ENCODE measurements at places on chromosomes 3 and 15.

DNA sequence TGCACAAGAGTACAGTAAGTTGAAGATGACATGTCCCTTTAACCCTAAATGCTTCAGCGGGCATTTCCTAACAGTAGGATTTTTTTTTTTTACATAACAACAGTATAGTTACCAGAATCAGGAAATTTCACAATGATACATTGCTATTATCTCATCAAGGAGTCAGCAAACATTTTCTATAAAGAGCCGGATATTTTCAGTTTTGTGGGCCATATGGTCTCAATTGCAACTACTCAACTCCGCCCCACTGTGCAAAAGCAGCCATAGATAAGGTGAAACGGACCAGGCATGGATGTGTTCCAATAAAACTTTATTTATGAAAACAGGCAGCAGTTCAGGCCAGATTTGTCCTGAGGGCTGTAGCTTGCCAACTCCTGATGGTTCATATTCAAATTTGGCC lies 130.6 kb downstream of the SMAD6 start:
- H3K27ac ChIP-seq = no peak overlapping the region
- no peaks in the 10 kb centered on the region for H3K36me3 ChIP-seq
- peak; percentile 56 for DNase-seq
- H3K27me3 ChIP-seq = no peaks in the 10 kb centered on the region

DNA sequence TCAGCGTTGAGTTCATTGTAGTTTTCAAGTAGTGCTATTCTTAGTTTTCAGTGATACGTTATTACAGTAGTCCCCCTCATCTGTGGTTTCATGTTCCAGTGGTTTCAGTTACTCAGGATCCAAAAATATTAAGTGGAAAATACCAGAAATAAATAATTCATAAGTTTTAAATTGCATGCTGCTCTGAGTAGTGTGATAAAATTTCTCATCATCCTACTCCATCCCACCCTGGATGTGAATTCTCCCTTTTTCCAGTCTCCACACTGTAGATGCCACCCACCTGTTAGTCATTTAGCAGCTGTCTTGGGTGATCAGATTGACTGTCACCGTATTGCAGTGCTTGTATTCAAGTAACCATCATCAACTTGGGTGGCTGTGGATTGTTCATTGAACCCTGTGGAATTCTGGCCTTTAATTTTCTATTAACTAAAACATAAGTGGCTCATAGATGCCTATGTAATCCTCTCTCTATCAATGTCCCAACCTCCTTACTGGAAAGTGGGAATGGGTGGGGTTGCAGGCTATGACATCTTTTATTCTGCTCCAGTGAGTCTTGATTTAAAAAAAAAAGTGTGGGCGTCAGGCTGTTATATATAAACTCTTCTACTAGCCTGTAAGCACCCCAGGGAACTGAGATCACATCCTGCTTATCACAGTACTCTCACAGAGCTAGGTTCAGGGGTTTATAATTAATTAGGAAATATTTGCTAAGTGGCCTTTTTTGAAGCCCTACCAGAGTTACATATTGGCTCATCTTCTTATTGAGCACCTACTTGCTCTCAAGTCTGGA lies 97.5 kb downstream of the CFAP20DC start:
- H3K36me3 ChIP-seq = no peaks in the 10 kb centered on the region
- H3K27ac ChIP-seq = no peak overlapping the region
- no peaks in the 10 kb centered on the region for H3K27me3 ChIP-seq

- H3K27ac ChIP-seq = no peak overlapping the region
- no peak for DNase-seq
- H3K27me3 ChIP-seq = no peaks in the 10 kb centered on the region
- no peaks in the 10 kb centered on the region for H3K36me3 ChIP-seq
- no peaks in the 10 kb centered on the region for H3K4me1 ChIP-seq
- no peak overlapping the region for H3K4me3 ChIP-seq
Observed at GRCh38 chr3:101243285-101244211, 76.8 kb downstream of the IMPG2 start.

- no peak overlapping the region for H3K27ac ChIP-seq
- H3K4me1 ChIP-seq = no peaks in the 10 kb centered on the region
- H3K4me3 ChIP-seq = peak overlapping the region; percentile 24
- H3K27me3 ChIP-seq = no peaks in the 10 kb centered on the region
- DNase-seq = peak; percentile 7
Observed at GRCh38 chr3:109336291-109336861, 970 bp downstream of the DPPA4 start.

DNA sequence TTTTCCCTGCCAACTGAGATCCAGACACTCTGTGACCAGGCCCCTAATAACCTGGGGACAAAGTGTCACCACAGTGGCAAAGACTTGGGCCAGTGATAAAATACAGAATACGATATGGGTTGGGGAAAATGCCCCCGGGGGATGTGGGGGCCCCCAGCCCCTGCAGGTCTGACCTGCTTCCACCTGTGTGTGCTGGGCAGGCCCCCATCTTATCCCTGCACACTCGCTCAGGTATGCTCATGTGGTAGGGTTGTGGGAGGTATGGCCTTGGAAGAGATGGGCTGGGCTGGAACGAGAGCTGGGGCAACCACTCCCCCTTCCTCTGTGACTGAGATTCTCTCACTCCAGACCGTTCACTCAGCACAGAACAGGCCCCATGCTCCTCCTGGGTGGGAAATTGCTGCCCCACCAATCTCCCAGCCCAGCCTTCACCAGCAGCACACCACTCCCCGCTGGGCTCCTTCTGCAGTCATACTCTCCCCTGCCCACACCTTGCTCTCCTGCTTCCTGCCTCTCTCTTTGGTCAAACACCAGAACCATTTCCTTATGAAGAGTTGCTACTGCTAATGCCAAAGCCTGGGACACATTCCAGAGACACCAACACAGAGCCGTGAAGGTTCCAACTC lies 9.6 kb upstream of the CPEB1 start:
- H3K36me3 ChIP-seq = no peaks in the 10 kb centered on the region
- no peak overlapping the region for H3K4me3 ChIP-seq
- no peak for DNase-seq

- H3K27me3 ChIP-seq = no peaks in the 10 kb centered on the region
- no peak overlapping the region for H3K27ac ChIP-seq
- H3K4me1 ChIP-seq = peaks cover 8% of the 10 kb centered on the region
- no peaks in the 10 kb centered on the region for H3K36me3 ChIP-seq
- DNase-seq = peak; percentile 28
Observed at GRCh38 chr3:5136211-5136918, 14.3 kb downstream of the ARL8B start.

GRCh38 chr15:71279757-71280141 lies 164.5 kb downstream of the THSD4 start:
- H3K27ac ChIP-seq = peak overlapping the region; percentile 45
- no peak overlapping the region for H3K4me3 ChIP-seq
- no peak for DNase-seq
- H3K4me1 ChIP-seq = peaks cover 43% of the 10 kb centered on the region

- no peak overlapping the region for H3K4me3 ChIP-seq
- no peaks in the 10 kb centered on the region for H3K4me1 ChIP-seq
- H3K27me3 ChIP-seq = peaks cover 3% of the 10 kb centered on the region
- H3K27ac ChIP-seq = no peak overlapping the region
- DNase-seq = no peak
- no peaks in the 10 kb centered on the region for H3K36me3 ChIP-seq
Observed at GRCh38 chr3:182692021-182692420, 101.3 kb upstream of the ATP11B start.

DNA sequence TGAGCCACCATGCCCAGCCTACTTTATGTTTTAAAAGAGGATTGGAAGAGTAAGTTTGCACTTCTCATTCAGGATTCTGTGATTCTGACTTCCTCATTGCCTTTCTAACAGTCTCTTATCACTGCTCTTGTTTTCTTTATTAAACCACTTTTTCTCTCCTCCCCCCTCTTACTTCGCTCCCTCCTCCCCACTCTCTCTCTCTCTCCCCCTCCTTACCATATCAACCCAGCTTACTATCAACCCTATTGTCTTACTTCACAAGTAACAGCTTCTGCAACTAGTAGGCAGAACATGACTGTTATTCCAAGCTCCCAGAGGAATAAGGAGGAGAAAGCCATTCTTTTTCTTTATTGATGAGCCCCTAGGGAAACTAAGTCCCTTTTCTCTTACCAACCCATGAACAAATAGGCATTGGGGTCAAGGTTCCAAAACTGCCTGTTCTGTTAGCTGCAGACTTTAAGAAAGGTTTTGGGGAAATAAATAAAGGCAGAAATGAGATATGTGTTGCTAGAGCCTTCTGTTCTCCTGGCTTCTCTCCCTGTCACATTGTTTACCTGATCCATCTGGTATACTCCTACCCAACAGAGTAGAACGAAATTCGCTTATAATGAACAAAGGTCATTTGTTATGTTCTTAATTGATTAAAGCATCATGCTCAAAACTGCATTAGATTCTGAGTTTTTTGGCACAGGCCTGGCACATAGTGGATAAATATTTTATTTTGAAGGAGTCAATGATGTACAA lies 56.4 kb upstream of the RASGRP1 start:
- H3K27ac ChIP-seq = no peak overlapping the region
- H3K36me3 ChIP-seq = no peaks in the 10 kb centered on the region
- H3K27me3 ChIP-seq = peaks cover 50% of the 10 kb centered on the region
- H3K4me1 ChIP-seq = no peaks in the 10 kb centered on the region

DNA sequence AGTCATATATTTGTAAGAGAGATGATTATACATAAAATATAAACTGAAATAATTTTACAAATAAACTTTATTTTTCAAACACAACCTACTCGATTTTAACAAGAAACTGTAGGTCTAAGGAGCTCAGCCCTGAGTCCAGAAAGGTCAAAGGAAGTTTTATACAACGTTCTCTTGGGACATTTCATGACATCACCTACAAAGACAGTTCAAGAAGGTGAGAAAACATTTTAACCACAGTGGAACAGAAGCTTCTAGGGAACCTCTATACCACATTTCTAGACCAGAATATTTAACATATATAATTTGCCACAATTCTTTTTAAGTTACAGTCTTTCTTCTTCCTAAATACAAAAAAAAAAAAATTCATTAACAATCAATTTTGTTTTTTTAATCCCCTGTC lies 40.1 kb downstream of the CBLB start:
- no peak overlapping the region for H3K27ac ChIP-seq
- DNase-seq = no peak

DNA sequence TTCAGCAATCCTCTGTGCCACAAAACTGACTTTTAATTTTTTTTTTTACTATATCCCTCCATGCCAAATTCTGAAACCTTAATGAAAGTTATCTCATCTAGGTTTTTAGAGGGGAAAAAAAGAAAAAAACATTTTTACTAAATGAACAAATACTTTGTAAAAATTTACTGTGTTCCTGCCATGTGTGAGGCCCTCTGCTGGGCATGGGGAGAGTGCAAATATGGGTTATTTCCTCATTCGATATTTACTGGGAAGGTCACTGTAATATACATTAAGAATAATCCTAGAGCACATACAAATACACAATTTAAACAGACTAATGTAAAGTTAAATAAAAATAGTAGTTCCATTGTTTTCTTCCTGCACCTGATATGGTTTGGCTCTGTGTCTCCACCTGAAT lies 215.0 kb downstream of the GRM7 start:
- no peaks in the 10 kb centered on the region for H3K27me3 ChIP-seq
- H3K4me1 ChIP-seq = no peaks in the 10 kb centered on the region
- H3K36me3 ChIP-seq = no peaks in the 10 kb centered on the region
- no peak overlapping the region for H3K4me3 ChIP-seq
- DNase-seq = no peak

GRCh38 chr3:23254282-23254681 lies 51.2 kb downstream of the UBE2E2 start:
- no peaks in the 10 kb centered on the region for H3K27me3 ChIP-seq
- H3K4me1 ChIP-seq = no peaks in the 10 kb centered on the region
- H3K27ac ChIP-seq = no peak overlapping the region
- no peaks in the 10 kb centered on the region for H3K36me3 ChIP-seq

GRCh38 chr3:144409319-144409718 lies 437.7 kb downstream of the DIPK2A start:
- no peaks in the 10 kb centered on the region for H3K4me1 ChIP-seq
- H3K36me3 ChIP-seq = no peaks in the 10 kb centered on the region
- DNase-seq = no peak
- H3K27me3 ChIP-seq = no peaks in the 10 kb centered on the region

- no peak overlapping the region for H3K27ac ChIP-seq
- H3K27me3 ChIP-seq = peaks cover 2% of the 10 kb centered on the region
- peaks cover 2% of the 10 kb centered on the region for H3K4me1 ChIP-seq
- no peak overlapping the region for H3K4me3 ChIP-seq
- DNase-seq = no peak
Observed at GRCh38 chr3:38541806-38542205, 45.7 kb downstream of the EXOG start.

DNA sequence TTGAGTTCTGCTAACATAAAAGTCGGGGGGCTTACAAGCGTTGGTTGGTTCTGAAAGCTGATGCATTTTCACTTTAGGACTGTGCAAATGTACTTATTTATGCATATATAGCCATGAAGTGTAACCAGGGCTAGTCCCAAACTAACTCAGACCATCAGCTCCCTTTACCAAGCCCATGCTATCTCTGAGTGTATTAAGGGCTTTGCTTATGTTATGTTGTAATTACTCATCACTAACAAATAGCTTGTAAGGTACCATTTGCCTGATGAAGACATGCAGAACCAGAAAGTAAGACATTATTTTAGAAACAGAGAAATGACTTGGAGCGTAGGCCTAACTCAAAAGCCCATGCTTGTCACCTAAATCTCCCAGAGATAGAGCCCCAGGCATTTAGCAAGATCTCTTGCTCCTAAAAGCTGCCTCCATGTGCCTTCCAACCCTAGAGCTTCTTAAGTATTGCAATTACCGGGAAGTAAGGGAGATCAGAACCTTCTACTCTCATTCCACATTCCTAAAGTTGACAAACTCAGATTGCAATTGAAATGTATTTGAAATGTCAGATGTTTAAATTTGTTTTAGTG lies 362.9 kb upstream of the RBMS3 start:
- H3K4me3 ChIP-seq = no peak overlapping the region
- peaks cover 4% of the 10 kb centered on the region for H3K4me1 ChIP-seq
- DNase-seq = peak; percentile 24
- H3K36me3 ChIP-seq = no peaks in the 10 kb centered on the region
- no peak overlapping the region for H3K27ac ChIP-seq

DNA sequence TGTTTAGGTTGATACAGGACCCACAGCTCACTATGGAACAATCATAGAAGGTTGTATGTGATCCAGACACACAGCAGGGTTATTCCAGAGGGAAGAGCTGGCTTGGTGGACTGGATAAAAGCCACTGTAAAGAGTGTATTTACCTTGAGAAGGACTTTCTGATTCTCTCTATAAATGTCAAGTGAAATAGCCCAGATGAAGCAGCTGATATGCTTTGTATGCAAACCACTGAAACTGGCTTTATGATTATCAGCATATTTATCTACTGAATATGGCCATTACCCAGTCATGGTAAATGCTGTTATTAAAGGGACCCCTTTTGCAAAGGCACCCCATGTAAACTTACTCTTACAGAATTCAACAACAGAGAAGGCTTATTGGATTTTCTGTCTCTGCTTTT lies 28.1 kb downstream of the C3orf80 start:
- H3K27me3 ChIP-seq = no peaks in the 10 kb centered on the region
- H3K4me1 ChIP-seq = no peaks in the 10 kb centered on the region
- no peaks in the 10 kb centered on the region for H3K36me3 ChIP-seq
- no peak for DNase-seq

DNA sequence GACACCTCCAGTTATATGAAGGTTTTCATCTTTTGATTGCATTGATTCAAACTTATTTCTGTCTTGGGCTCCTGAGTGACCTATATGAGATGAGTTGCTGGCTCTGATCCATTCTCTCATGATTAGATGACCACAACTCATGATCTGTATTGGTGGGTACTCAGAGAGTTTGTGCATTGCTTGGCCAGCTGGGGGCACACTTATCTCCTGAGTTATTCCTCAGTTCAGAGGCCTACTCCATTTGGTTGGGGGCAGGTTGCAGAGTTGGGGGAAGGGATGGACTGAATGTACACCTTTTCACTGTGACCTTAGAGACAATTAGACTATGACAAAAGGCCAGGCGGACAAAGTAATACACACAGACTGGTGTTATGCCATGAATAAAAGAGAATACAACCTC lies 166.2 kb upstream of the SEMA6D start:
- no peaks in the 10 kb centered on the region for H3K4me1 ChIP-seq
- no peak overlapping the region for H3K27ac ChIP-seq
- H3K4me3 ChIP-seq = no peak overlapping the region
- H3K27me3 ChIP-seq = no peaks in the 10 kb centered on the region
- no peaks in the 10 kb centered on the region for H3K36me3 ChIP-seq
- no peak for DNase-seq

All from IMR-90 (cell line).